ENCODE measurements at places on chromosomes 11 and 22.

DNA sequence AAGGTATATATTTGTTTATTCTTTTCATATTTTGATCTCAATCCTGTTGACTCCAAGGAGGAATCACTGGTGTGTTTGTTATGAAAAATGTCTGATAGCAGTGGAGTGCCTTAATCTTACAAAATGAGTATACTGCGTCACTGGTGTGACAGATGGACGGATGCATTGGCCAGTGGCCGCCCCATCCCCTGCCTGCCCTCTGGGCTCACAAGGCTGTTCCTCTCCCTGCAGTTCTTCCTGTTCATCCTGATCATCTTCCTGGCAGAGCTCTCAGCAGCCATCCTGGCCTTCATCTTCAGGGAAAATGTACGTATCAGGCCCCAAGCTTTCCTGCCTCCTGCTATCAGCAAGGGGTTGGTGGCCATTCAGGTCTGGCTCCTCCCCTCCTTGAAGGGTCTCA lies 32.9 kb downstream of the TP53I11 start:
- no peak for DNase-seq

DNA sequence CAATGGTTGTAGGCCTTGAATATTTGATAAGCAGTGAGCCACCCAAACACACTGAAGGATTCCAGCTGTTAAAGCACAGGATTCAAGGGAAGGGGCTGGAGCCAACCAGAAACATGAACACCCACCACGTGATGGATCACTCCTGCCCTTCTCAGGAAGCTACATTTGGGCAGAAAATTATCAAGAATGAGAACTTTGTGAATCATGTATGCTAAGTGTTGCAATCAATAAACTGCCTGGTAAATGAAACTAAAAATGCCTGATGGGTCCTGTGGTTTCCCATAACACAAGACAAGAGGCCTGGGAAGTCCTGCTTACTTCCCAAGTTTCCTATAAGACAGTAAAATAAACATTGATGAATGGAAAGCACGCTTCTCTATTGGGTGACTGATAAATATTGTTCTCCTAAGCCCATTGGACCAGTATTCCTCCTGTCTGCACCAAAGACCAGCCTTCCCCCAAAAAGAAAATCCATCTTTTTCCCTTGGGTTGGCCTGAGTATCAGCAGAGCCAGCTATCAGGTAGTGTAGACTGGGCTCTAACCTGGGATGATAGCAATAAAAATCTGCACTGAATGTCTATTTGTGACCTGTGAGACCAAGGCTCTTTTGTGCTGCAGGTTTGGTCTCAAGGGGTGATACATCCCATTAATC lies 98.4 kb downstream of the CCDC83 start:
- no peak for DNase-seq

DNA sequence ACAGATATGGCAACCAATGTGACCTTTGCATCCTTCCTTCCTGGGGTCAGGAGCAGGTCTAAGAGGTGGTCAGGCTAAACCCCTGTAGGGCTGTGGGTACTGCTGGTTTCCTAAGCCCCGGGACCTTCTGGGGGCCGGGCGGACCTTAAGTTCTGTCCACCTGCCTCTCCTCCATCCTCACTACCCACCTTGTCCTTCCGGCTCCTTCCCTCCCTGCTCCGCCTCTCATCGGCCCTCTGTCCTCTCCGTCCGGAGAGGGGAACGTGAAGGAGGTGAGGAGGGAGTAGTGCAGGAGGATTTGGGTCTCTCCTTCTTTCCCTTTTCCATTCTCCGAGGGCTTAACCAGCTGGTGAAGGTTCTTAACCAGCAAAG lies 28.3 kb upstream of the PARVB start:
- DNase-seq: no peak

DNA sequence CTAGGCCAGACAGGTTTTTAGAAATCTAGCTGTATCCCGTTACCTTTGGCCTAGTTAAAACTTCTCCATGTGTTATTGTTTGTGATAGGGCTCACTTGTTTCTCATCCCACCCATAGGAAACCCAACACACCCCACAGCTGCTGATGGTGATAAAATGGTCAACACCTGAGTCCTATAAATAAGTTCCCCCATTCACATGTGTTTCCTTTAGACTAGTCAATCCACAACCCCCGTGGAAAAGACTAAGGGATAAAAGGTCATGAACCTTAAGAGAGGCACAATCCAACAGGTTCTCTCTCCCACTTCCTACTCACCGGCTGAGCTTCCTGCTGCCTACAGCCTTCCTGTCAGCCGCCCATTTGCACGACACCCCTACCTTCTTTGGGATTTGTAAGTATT lies 768.4 kb downstream of the JRKL start:
- DNase-seq: no peak

DNA sequence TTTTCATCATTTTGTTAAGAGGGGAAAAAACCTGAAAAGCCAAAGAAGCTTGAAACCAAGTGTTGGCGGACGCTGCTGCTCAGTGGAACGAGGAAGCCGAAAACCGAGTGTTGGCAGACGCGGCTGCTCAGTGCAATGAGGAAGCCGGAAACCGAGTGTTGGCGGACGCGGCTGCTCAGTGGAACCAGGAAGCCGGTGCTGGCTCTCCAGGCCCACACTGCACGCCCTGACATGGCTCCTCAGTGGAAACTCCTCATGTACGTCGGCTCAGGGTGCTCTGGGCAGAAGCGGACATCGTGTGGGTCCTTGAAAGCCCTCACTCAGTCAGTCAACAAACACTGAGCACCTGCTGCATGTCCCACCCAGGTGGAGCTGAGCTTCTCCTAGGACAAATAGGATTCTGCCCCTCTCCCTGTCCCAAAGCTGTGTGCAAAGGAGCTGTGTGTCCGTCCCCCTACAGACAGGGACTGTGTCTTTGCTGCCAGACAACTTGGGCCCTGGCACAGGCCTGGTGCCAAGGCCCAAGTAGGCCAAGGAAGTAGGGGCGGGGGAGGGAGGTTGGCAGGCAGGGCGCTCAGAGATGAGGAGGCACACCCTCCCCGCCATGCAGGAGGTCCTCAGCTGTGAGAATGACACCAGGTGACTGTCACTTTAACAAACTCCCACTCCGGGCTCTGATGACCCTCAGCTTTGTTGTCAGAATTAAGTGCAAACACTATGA lies 37.3 kb downstream of the PHF21B start:
- DNase-seq: no peak

- no peak for DNase-seq
Observed at GRCh38 chr22:45529971-45530575, 27.4 kb downstream of the FBLN1 start.

- no peak for DNase-seq
Observed at GRCh38 chr11:102704841-102705240, 728 bp downstream of the MMP27 start.

GRCh38 chr22:24444729-24445466 lies 17.5 kb downstream of the ADORA2A start:
- no peak for DNase-seq

- no peak for DNase-seq
Observed at GRCh38 chr22:26642465-26643417, 14.6 kb upstream of the MIAT start.

GRCh38 chr11:122259195-122259821 lies 143.3 kb upstream of the BLID start:
- no peak for DNase-seq

DNA sequence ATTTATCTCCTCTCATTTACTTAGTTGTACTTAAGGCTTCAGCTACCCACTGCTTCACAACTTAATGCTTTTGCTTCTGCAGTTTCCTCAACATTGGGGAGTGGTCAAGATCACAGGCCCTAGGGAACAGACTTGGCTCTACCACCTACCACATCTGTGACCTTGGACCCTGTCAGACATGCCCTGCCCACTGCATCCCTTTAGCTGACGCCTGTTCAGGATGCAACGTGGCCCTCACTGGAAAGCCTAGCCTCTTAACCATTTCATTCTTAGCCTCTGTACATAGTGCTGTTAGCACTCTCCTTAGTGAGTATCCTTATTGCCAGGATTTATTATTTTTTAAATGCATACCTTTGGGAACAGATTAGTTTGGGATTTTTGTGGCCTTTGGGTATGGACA lies 34.4 kb downstream of the TNRC6B start:
- no peak for DNase-seq

DNA sequence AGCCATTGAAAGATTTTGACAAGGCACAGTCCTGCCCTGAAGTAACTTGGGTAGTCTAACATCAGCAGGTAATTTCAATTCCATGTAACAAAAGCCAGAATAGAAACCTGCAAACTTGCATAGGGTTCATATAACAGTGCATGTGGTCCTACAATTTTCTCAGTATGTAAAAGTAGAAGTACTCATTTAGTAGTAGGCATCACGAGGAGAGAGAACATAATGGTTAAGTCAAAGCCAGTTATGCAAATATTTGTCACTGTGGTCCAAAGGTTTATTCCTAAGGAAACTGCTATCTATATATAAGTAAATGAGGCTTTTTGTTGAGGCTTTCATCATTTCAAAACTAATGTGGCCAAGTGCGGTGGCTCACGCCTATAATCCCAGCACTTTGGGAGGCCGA lies 10.1 kb downstream of the ATP5MG start:
- no peak for DNase-seq

DNA sequence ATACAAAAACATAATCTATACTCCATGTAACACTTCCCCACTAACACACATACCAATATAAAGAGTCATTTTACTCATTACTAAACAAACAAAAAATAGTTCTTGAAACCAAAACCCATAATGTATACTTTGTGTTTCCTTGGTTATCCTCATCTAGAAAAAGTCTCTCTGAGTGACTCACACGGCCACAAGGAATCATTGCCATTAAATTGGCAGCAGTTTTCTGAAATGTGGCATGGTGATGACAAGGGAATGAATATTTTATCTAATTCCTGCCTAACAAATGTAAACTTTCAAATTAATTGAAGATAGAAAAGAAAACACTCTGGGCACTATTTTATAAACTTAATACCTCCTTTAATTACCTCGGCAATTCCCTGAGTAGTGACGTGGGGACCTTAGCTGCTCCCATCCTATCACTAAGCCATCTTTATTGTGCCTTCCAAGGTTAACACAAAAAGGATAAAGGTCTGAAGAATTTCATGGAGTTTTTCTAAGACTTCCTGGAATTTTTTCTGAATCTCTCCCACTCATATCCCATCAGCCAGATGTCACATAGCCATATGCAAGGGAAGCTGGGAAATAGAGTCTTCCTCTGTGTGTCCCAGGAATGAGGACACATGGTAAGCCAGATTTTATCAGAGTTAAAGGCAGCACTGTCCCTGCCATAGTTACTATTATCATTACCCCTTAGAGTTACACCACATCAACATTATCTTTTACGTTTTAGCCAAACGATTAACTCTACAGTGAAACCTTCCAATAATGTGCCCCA lies 857.2 kb upstream of the TENM4 start:
- no peak for DNase-seq

- DNase-seq: no peak
Observed at GRCh38 chr11:12704049-12704448, 29.8 kb downstream of the TEAD1 start.
